Stimulated activated CD8-positive, alpha-beta memory T cell treated with anti-CD3 and anti-CD28 coated beads, Interleukin-4, amount 100 ng/mL, for 1 hour (primary cell): ENCODE measurements at places on chromosomes 3 and 15.

DNA sequence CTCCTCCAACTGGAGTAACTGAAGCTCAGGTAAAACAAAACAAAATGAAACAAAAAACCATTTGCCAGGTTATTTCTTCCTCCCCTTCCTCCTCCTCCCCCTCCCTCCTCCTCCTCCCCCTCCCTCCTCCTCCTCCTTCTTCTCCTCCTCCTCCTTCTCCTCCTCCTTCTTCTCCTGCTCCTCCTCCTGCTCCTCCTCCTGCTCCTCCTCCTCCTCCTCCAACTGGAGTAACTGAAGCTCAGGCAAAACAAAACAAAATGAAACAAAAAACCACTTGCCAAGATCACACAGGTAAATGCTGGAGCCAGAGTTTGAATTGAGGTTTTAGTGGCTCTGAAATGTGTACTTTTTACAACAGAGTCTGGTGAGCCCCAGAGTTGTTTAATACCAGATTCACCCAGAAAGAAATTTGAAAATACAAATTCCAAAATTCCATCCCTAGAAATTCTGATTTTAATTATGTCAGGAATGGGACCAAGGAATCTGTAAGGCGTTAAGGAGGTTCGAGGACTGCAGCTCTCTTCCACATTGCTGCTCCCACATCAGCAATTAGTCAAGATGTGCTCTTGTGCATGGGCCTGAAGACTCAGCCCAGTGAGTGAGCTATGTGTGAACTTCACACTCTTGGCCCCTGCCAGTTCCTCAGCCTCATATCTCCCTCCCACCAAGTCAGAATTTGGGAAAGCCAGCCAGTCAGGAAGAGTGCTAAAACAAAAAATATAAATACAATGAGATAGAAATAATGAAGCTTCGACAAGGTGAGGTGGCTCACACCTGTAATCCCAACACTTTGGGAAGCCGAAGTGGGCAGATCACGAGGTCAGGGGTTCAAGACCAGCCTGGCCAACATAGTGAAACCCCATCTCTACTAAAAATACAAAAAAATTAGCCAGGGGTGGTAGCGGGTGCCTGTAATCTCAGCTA, 31.6 kb upstream of the ZNF770 start:
- DNase-seq = no peak

GRCh38 chr15:66919421-66919820, 146.0 kb upstream of the SMAD3 start:
- no peak for DNase-seq

GRCh38 chr3:127037971-127038446, 55.1 kb downstream of the PLXNA1 start:
- DNase-seq = no peak

- DNase-seq = no peak
These were observed 34.4 kb upstream of the TLE3 start for GRCh38 chr15:70132139-70132538.

DNA sequence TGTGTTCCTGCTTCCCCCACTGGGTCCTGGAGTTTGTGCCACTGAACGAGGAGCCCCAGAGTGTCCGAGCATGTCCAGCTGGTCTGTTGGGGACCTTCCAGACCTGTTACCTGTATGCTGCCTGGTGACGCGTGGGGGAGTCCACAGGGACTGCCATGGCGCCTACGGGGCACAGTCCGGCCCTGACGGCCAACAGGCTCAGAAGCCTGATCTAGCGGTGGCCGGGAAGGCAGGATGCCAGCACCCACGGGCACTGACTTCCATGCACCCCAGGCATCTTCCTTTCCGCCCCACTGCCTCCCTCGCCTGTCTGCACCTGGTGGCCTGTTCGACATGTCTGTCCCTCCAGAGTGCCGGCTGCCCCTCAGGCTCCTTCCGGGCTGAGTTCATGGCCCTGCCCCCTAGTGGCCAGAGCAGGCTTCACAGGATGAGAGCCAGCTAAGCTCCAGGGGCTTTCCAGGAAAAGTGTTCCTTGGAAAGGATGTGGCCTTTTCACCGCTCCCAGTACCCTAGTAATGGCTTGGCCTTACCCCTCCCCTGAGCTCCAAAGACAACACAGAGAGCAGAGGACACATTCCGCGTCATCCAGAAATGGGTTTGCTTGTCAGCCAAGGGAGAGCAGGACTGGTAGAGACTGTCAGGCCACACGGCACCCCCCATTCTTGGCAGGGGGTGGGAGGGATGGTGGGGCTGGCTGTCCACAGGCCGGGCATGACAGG, 35.7 kb downstream of the NGRN start:
- peak; percentile 34 for DNase-seq

DNA sequence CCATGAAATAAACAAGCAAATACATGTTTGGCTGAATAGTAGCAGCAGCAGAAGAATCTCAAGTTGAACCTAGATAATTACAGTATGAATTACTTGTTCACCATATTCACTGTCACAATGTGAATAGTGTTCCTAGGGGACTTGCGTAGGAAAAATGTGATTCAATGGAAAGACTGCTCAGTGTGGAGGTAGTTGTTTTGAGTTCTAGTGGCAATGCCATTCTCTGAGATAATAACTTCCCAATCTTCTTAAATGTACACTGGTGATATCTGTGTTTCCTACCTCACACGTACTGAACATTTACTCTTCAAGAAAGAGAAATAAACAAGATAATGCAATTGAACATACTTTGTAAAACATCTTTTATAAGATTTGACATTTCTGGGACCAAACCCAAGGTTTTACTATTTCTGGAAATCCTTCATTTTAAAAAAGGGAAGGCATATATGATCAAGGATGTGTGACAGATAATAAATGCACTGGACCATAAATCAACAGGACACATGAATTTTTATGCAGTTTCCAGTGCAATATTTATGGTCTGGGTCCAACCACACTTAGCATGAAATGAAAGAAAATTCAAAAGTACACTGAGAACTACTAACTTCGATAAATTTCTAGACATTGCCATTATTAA, 598.3 kb upstream of the ZNF385D start:
- DNase-seq = no peak

DNA sequence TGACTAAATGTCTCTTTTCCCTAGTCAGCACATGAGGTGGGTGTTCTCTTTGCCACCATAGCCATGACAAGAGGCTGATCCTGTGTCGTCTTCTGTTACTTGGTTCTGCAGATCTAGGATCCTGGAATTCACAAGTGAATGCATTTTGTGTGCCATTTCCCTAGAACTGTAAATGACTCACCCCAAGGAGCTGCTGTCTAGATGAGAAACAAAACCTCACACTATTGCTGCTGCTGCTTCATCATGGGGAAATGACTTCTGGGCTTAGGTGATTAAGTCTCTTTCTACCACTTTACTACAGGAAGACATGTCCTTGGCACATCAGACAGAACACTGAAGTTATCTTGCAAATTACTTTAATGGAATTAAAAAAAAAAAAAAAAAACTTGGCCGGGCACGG, 54.9 kb downstream of the SLCO3A1 start:
- no peak for DNase-seq

DNA sequence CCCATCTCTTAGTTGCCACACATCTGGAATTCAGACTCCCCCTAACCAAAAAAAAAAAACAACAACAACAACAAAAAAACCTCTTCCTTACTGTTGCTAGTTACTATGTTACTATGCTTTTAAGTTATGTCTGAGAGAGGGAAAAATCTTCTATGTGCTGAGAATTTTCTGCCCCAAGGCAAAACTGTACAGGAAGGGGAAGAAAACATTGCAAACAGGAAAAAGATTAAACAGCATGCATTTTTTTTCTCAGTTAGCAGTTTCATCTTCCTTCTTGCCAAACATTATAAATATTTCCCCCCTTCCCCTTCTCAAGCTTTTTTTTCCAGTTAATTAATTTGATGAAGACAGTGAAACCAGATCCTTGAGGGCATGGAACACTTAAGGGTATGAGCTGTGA, 1.1 kb upstream of the CD200R1 start:
- no peak for DNase-seq

- DNase-seq = no peak
These were observed 3.5 kb upstream of the ISG20 start for GRCh38 chr15:88635318-88635717.
